HT-29 (cell line): ENCODE measurements at places on chromosomes 12 and 14.
A peak's percentile ranks its signal among the peaks of the same experiment; 100 is the strongest.

GRCh38 chr12:79140711-79141110 lies 276.1 kb downstream of the SYT1 start:
- DNase-seq, result no peak

DNA sequence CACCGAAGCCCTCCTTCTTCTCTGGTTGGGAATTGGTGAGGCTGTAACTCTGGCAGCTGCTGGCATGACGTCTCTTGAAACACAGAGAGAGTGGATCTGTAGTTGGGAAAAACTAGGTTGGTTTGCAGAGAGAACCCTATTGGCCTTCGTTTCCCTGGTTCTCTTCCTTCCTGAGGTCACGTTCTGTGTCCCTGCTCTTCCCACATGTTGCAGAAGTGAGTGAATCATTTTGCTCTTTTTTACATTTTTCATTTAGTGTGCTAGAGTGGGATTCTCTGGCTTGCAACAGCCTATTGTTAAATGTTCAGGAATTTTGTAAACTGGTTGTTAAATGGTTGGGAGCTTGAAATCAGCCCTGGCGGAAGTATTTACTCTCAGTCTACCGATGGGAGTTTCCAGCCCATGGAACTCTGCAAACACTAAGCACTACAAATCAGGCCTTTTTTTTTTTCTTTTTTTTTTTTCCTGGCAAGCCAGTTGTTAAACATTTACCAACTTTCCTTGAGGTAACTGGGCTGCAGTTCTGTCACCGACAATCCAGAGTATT lies 26.8 kb upstream of the CKAP4 start:
- no peak for DNase-seq

GRCh38 chr14:61860294-61860918 lies 98.2 kb downstream of the SNAPC1 start:
- peak; percentile 52 for DNase-seq

- no peak for DNase-seq
Observed at GRCh38 chr14:79293482-79294177, 917.7 kb downstream of the DIO2 start.

DNA sequence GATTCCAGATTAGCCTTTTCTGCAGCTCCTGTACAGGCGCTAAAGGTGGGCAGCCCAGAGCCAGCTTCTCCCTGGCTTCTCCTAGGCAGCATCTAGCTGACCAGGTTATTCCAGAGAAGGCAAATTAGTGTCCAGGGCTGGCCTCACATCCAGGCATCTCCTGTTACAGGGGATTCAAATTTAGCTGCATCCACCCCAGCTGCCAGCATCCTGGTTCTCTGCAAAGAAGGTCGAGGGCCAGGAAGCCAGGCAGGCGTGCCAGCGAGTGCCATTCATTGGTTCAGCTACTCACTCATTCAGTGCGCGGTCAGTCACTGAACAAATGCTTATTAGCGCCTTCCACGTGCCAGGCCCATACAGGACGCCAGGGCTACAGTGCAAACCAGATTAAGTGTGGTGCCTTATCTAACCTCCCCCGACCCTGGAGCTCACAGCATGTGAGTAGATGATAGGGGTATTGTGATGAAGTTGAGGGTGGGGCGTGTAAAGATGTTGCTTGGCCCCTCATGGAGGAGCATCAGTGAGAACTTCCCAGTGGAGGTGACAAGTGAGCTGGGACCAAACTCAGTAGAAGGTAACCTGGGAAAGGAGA lies 15.7 kb upstream of the FAM222A start:
- no peak for DNase-seq

DNA sequence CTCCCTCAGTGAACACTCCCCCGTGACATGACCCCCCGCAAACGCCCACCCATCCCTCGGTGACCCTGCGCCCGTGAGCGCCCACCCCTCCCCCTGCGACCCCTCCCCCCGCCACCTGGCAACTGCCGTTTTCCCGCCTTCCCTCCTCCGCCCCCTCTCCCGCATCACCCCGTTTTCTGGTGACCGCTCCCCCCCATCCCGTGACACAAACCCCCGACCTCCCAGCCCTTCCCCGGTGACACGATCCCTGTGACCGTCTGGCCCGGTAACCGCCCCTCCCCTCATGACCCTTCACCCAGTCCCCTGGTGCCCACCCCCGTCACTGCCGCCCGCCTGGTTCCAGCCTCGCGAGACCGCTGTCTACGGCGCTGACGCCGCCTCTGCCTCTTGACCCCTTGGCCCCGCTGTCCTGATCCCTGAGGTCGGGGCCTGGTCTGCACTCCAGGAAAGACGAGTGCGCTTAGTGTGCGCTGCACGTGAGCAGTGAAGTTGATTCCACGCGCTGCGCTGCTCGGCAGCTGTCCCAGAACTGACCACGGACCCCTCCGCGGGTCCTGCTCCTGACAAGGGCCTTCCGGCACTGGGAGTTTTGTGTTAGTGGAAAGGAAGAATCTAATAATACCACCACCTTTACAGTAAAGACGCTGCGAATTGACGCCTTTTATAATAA lies 59.4 kb downstream of the DDX51 start:
- peak; percentile 41 for DNase-seq

DNA sequence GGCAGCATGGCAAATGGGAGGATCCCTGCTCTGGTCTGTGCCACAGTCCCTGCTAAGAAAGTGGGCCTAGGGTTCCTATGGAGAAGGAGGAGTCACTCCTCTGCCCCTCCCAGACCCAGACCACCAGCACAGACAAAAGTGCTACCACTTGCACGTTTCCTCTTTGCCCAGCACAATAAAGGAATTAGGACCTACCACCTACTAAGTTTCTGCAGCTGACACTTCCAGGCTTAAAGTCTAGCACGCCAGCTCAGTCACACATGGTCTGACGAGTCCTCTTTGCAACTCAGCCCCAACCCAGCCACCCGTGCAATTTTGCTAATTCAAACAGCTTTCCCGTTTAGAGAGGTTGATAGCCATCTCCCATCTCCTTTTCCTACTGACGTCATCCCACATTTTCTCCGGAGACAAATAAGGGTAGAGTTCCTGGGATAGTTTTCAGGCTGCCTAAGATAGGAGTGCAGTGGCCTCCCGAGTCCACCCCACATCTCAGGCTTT lies 66.2 kb upstream of the PTGR2 start:
- peak; percentile 65 for DNase-seq

GRCh38 chr12:16913832-16914490 lies 308.0 kb upstream of the LMO3 start:
- DNase-seq, result no peak

- DNase-seq, result peak; percentile 82
Observed at GRCh38 chr14:23056145-23056955, 970 bp downstream of the CDH24 start.

GRCh38 chr12:22163594-22163993 lies 117.6 kb downstream of the CMAS start:
- no peak for DNase-seq
